ENCODE measurements at places on chromosomes 7 and 10. TPM values are rescaled to one million over a fixed set of nuclear protein-coding genes. Genes with fewer than 3 reads are reported as not detected.

Gene HTR5A
- not detected for total RNA-seq

Gene NPY4R
- not detected for total RNA-seq

Gene ATOH7
- total RNA-seq, result not detected

Gene EVX1
- total RNA-seq, result not detected

Gene SCIN
- 18.8 TPM for total RNA-seq

All from Caki2 (cell line).